Stimulated activated CD4-positive, alpha-beta T cell treated with anti-CD3 and anti-CD28 coated beads, Interleukin-12 subunit alpha, Interleukin-12 subunit beta, amount 100 ng/mL, for 4 hours (primary cell): ENCODE measurements at places on chromosomes 2 and 18.

- DNase-seq = peak; percentile 55
Measured at GRCh38 chr2:111121028-111121827, 514 bp downstream of the BCL2L11 start.

DNA sequence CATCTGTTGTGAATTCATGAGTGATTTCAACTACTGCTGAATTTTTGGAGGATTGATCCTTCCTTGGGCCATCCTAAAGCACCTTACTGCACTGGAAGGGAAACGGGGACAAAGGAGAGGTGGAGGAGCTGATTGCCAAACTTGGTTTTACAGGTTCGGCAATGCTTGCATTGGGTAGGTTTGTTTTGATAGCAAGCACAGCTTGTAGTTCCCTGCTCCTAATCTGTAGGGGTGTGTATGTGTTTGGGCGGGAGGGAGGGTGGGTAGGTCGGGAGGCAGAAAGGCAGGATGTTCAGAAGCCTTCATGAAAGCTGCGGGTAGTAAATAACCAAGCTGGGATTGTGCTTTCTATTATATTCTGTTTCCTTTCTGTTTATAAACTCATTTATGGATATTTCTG is 24.6 kb downstream of the PHLPP1 start:
- no peak for DNase-seq

DNA sequence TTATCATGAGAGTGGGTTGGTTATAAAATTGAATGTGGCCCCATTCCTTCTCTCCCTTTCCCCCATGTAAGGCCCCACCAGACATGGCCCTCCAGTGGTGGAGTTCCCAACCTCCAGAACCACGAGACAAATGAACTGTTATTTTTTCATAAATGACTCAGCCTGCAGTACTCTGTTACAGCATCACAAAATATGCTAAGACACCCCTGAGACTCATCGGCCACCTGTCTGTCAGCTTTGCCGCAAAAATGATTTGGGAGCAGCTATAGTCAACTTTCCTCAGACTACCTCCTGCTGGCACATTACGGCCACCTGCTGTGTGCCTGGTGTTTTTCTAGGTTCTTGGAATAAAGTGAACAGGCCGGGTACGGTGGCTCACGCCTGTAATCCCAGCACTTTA is 21.4 kb upstream of the C1QL2 start:
- no peak for DNase-seq

DNA sequence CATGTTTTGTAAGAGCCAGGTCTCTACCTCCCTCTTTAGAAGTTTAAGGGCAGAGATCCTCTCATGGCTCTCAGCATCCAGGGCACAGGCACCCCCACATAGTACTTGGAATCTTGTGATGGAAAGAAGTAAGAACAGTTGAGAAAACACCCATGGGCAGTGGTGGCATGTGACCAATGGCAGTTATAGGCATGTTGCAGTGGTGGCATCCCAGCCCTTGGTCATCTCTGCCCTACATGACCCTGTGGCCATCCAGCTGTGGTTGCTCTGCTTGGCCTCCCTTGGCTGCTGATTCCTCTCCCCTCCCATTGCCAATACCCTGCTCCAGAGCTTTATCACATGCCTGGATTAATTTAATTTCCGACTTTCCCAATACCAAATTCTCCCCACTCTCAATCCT is 13.3 kb upstream of the MSH2 start:
- no peak for DNase-seq

DNA sequence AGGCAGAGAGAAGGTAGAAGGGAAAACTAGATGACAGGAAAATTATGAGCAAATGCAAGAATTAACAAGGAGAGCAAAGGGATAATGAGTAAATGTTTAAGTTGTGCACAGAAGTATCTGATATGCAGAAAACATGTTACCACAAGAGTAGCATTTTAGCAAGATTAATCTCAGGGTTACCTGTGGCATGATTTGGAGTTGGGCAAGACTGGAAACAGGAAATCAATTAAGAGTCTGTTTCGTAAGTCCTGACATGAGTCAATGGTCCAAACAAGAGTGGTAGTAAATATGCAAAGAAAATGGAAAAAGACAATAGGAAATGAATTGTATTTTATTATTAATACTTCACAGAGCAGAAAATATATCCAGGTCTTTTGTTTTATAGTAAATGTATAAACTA is 17.3 kb upstream of the MTX2 start:
- DNase-seq = no peak

GRCh38 chr2:15159751-15160177 is 401.4 kb downstream of the NBAS start:
- no peak for DNase-seq

- DNase-seq = no peak
Measured at GRCh38 chr2:10166676-10167292, 44.2 kb downstream of the RRM2 start.

DNA sequence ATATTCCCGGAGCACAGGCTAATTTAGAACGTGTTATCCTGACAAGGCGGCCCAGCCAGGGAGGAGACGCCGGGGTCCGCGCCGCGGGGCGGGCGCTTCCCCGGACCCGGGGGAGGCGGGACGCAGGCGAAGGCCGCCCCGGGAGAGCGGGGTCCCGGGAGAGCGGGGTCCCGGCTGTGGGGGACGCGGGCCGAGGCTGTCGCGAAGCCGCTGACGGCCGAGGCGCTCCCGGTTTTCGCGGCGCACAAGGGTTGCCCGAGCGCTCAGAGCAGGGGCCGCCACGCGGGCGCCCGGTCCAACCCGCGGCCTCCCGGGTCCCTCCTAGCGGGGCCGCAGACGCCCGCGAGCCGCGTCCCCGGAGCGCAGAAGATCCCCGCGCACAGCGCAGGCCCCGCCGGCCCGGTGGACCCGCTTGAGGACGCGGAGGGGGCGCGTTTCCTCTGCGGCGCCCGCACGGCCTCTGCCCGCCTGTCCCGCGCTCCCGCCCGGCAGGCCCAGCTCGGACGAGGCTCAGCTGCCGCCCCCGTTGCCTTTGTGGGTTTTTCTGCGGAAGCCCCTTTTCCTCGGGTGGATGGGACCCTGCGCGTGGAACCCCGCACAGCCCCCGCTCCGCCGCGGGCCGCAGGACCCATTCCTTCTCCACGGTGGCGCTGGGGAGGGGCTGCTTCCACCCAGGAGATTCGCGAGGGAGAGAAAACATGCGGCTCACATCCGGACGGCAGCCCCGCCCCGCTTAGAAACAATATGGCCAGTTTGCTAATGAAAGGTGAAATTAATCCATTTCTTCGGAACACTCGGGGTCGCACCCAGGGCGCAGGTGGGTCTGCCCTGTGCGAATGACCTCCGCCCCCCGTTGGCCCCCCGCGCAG is 9.6 kb upstream of the KCNG2 start:
- DNase-seq = no peak
